ENCODE measurements at places on chromosomes 5 and 9. TPM values are rescaled to one million over a fixed set of nuclear protein-coding genes. Genes with fewer than 3 reads are reported as not detected.

The PAM gene
- total RNA-seq, result 237 TPM

DNA sequence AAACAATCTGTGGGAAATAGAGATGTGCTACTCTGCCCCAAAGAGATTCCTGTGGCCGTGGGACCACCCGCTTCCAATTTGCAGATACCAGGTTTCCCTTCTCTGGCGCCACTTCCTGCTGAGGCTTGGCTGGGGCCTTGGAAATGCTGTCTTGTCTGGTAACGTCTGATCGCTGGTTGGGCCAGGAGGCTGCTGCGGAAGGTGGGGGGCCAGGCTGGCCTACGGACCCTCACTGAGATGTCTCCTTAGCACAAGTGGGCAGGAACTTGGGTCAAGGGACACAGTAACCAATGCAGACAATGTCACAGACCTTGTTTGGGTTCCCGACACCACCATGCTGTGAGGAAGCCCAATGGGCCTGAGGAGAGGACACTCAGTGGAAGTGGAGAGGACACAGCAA is 31.7 kb upstream of the IRX4 start:
- no peak overlapping the region for H3K27ac ChIP-seq
- H3K27me3 ChIP-seq, result peaks cover 40% of the 10 kb centered on the region
- no peaks in the 10 kb centered on the region for H3K4me1 ChIP-seq
- no peak overlapping the region for H3K4me3 ChIP-seq

GRCh38 chr5:179160584-179160983 is 100.4 kb downstream of the ZNF354C start:
- no peak overlapping the region for H3K27ac ChIP-seq
- no peak for DNase-seq
- no peaks in the 10 kb centered on the region for H3K36me3 ChIP-seq
- H3K27me3 ChIP-seq, result no peaks in the 10 kb centered on the region

DNA sequence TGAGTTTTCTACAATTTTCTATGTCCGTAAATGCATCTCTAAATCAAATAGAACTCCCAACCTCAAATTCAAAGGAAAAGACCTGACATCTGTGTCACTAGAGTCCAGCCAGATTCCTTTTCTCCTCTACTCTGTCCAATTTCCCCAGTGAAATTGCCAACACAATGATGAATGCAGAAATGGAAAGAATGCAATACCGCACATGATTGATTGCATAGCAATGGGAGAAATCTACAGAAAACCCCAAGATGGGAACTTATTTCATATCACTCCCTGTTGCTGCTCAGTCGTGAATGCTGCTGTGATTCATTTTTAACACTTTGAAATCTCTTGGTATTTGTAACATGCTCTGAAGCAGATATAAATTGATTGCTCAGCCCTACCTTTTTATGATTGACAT is 355.1 kb upstream of the TUSC1 start:
- H3K27ac ChIP-seq, result no peak overlapping the region
- no peak overlapping the region for H3K4me3 ChIP-seq
- DNase-seq, result no peak
- no peaks in the 10 kb centered on the region for H3K27me3 ChIP-seq
- H3K4me1 ChIP-seq, result no peaks in the 10 kb centered on the region

Data from left lung (tissue), 14 donors.